OCI-M1 (cell line): ENCODE measurements at places on chromosomes 7 and 10.
A peak's percentile ranks its signal among the peaks of the same experiment; 100 is the strongest.

GRCh38 chr10:52455098-52455497 is 141.0 kb downstream of the DKK1 start:
- no peak for DNase-seq

GRCh38 chr10:84331091-84331490 is 2.7 kb downstream of the CCSER2 start:
- DNase-seq: no peak

DNA sequence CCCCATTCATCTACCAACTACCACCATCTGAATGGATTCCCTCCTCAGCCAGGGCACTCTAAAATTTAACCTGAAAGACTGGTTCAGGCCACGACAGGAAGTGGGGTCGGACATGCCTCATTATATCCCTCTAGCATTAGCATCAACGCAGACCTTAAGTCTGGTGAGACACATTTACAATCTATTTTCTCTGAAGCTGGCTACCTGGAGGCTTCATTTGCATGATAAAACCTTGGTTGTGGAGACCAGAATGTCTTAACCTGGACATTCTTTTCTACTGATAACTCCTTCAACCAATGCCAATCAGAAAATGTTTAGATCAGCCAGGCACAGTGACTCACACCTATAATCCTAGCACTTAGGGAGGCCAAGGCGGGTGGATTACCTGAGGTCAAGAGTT is 42.3 kb downstream of the SVOPL start:
- DNase-seq: no peak

DNA sequence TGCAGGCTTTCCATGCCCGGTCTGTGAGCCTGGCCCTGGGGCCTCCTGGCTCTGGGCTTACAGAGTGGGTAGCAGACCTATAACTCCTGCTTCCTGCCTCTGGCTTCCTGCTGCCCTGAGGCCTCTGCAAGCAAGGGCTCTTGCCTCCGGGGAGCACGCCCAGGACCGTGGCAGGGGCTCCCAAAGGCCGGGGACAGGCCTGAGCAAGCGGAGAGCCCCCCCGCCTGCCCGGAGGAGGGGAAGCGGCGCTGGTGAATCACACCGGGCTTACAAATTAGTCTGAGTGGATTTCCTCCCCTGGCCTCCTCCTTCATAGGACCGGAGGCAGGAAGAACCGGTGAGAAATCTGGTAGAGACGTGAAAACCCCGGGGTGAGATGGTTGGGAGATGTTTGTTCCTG is 1.5 kb upstream of the MYL10 start:
- DNase-seq: no peak

- no peak for DNase-seq
Measured at GRCh38 chr7:4178916-4179687, 503.0 kb upstream of the FOXK1 start.

DNA sequence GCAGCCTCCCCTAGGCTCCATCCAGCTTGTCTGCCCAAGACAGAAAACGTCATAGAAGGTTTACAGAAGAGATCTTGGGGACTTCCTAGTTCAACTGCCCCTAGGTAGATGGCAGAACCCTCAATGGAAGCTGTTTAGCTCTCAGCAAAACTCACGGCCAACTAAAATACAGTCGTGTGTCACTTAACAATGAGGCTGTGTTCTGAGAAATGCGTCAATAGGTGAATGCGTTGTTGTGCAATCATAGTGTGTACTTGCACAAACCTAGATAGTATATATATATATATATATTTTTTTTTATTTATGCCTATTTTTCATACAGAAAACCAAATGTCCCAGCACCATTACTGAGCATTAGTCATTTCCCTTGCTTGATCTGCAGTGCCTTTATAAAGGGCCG is 100.4 kb upstream of the SH2B2 start:
- DNase-seq: no peak

GRCh38 chr7:70135656-70136055 is 537.4 kb downstream of the AUTS2 start:
- DNase-seq: no peak

GRCh38 chr10:28595613-28596012 is 62.7 kb downstream of the WAC start:
- DNase-seq: no peak

- no peak for DNase-seq
Measured at GRCh38 chr7:94706996-94707740, 51.2 kb upstream of the SGCE start.

GRCh38 chr10:122462533-122463465 is 1.4 kb downstream of the HTRA1 start:
- no peak for DNase-seq

GRCh38 chr7:159119026-159119741 is 25.5 kb downstream of the VIPR2 start:
- no peak for DNase-seq

GRCh38 chr10:29881336-29881771 is 178.0 kb downstream of the JCAD start:
- no peak for DNase-seq

DNA sequence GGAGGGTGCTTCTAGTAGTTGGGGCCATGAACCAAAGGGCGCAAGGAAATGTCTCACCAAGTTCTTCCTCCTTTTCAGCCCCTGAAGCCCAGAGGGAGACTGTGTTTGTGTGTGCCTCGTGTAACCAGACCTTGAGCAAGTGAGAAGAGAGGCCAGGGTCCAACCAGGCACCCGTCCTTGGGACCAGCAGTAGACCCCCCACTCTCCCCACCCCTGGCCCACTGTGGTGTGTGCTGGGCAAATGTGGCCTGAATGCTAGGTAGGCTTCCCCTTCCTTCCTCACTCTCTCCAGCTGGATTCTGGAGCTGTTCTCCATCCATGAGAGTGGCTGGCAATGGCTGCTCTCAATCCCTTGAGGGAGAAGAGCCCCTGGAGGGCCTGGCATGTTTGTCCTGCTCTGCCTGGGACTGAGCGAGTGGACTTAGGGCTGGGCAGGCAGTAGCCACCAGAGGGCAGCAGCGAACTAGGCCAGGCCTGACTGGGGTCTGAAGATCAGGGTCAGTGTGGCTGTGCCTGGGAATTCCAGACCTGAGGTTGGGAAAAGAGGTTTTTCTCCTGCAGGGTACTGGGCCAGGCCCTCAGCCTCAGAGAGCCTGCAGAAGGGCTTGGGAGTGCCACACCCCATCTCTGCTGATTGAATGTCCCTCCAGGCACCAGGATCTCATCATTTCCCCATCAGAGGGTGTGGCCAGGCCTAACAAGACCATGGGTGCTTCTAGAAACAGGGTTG is 12.5 kb downstream of the SFRP5 start:
- peak; percentile 85 for DNase-seq

DNA sequence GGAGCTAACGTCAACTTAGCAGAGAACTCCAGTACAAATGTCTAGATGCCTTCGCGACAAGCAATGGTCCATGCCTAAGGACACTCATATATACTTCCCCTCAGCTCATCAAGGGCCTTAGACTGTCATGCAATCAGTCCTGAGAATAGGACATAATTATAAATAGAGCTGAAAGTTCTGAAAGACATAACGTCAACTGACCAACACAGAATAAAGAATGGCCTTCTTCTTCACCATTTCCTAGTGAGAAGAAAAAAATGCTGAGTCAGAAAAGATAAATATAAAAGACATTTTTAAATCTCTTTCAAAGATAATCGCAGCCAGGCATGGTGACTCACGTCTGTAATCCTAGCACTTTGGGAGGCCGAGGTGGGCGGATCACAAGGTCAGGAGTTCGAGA is 83.2 kb downstream of the ARMH3 start:
- DNase-seq: peak; percentile 79

GRCh38 chr10:11874568-11875493 is 51.7 kb downstream of the PROSER2 start:
- peak; percentile 99 for DNase-seq

DNA sequence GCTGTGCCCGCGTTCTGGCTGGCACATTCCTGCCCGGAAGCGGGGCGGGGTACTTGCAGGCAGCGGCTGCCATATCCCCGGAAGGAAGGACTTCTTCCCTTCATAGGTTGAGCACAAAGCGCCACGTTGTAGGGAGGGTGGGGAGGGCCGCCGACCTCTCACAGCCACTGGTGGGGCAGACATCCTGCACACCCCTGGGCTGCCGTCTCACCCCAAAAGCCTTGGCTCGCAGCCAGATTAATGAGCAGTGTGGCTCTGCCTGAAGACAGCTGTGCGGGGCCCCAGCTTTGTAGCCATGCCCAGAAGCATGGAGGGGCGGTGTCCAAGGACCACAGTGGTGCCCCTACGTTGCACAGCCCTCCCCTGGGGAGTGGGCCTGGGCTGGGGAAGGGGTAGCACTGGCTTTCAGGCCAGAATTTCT is 54.3 kb upstream of the DPYSL4 start:
- no peak for DNase-seq

DNA sequence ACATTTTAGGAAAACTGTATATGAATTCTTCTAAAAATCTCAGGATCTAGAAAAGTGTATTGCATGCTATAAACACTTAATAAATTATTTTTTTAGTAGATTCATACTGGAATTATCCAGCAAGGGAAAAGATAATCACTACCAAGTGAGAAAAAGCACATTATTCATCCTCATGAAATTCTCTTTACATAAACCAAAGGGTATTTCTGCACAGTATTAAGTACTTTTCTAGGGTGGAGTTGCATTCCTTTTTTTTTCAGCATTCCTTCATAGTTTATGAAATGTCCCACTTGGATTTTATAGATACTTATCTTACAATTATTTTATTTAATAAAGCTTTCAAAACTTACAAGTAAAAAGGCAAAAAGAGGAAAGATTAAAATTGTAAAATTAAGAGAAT is 403.3 kb downstream of the HGF start:
- DNase-seq: no peak

DNA sequence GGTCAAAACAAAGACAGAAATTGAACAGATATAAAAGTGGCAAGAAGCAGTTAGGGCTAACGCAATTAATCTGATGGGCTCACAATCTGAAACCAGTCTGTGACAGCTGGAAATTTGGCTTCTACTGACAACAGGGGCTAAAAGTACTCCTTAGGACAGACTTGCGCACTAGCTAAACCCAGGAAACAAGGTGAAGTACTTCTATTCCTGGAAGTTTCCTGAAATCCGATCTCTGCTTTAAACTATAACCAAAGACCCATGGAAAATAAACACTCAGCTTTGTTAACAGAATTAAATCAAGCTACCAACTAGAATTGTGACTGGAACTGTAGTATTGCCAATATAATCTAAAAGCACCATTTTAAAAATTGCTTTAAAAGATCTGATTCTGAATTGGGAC is 520.2 kb upstream of the ZWINT start:
- no peak for DNase-seq

- no peak for DNase-seq
Measured at GRCh38 chr7:74292757-74293576, 3.8 kb downstream of the CLIP2 start.

DNA sequence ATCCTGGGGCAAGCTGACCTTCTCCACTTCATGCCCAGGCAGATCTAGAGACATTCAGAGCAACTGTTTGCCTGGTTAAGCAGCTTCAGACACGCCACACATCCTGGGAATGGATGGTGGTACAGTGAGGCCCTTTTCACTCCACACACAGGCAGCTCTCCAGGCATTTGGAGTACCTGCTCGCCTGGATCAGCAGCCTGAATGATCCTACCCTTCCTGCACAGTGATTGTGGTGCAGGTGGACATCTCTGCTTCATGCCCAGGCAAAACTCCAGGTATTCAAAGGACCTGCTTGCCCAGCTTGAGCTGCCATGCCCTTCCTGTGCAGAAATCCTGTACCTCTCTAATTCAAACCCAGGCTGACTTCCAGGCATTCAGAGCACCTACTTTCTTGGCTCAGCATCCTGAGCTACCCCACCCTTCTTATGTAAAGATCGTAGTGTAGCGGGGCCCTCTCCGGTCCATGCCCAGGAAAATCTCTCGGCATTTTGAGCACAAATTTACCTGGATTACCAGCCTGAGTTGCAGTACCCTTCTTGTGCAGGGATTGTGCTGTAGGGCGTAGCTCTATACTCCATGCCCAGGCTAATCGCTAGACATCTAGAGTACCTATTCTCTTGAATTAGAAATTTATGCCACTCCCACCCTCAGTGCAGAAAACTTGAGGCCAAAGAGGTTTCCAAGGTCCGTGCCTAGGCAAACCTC is 972.8 kb downstream of the ANKRD7 start:
- DNase-seq: no peak

- no peak for DNase-seq
Measured at GRCh38 chr7:58086871-58087535, 637.0 kb downstream of the ZNF716 start.

GRCh38 chr10:106917452-106918055 is 247.0 kb downstream of the SORCS1 start:
- no peak for DNase-seq

- no peak for DNase-seq
Measured at GRCh38 chr10:374354-374753, 239.1 kb downstream of the ZMYND11 start.

DNA sequence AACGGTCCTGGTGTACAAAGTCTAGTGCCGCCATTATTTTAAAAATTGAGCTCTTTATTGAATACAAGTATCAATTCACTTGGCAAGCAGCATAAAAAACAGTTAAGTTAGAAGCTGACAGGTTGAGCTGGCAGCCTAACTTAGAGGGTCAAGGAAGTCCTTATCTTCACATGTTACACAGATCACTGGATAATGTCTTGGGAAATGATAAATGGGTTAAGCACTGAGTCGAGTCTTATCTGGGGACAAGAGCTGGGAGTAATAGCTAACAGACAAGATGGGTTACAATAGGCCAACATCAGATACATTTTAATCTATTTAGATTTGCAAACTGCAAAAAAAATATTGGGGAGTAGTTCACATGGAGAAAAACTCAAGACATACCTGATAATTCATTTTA is 34.2 kb downstream of the SLC18A2 start:
- DNase-seq: no peak

DNA sequence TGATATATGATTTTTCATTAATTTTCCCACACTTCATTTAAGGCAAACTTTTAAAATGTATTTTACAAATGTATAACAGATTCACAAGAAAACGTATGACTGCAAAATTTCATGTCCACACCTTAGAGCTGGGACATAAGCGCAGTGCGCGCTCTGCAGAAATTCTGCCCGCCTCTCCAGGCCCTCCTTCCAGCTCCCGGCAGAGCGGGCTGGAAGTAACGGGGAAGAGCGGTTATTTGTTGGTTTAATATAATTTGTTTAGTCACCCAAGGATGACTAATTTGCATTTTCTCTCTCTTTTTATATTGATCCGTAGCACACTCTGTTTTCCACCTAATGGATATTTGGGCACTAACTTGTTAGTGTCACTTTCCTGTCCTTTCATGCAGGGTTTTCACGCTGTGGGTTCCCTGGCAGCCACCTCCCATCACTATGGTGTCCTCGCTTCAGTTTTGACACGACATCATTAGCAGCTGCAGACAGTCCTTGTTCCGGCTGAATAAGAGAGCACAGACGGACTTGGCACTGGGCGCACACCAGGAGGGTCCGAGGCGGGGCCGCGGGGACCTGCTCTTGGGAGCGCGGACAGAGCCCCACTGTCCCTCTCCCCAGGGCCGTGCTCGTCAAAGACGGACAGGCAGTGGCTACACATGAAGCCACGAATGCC is 129.2 kb upstream of the SEC61G start:
- DNase-seq: no peak
